ENCODE measurements at places on chromosomes 7 and 10.

DNA sequence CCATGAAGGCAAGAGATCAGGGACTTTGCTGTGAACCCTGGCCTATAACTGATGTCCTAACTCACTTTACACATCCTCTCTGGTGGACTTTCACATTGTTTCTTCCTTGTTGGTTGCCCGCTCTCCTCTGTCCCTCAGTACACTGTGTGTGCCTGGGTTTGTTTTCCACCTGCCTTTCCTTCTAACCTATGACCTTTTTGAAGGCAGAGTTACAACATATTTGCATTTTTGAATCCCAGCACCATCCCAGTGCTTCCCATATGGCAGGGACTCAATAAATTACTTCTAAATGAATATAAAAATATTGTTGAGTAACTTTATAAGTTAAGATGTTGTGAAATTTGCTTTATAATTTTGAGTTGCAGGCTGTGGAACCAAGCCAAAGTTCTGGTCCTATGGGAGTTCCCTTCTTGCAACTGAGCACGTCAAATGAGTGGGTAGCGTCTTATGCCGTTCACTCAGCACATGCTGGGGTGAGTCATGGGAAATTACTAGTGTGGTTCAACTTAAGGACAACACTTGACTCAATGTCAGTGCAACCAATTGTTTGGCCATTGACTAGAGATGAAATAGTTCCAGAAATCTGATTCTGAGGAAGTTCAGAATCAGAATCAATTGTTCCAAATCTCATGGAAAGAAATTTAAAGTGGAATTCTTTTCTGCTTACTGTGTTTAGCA lies 250.9 kb downstream of the TWIST1 start:
- H3K27ac ChIP-seq, result no peak overlapping the region
- no peak overlapping the region for H3K4me3 ChIP-seq
- no peaks in the 10 kb centered on the region for H3K4me1 ChIP-seq
- DNase-seq, result peak; percentile 41

GRCh38 chr7:157547102-157547501 lies 210.3 kb downstream of the DNAJB6 start:
- no peak overlapping the region for H3K27ac ChIP-seq
- peak; percentile 39 for DNase-seq
- H3K27me3 ChIP-seq, result no peaks in the 10 kb centered on the region

DNA sequence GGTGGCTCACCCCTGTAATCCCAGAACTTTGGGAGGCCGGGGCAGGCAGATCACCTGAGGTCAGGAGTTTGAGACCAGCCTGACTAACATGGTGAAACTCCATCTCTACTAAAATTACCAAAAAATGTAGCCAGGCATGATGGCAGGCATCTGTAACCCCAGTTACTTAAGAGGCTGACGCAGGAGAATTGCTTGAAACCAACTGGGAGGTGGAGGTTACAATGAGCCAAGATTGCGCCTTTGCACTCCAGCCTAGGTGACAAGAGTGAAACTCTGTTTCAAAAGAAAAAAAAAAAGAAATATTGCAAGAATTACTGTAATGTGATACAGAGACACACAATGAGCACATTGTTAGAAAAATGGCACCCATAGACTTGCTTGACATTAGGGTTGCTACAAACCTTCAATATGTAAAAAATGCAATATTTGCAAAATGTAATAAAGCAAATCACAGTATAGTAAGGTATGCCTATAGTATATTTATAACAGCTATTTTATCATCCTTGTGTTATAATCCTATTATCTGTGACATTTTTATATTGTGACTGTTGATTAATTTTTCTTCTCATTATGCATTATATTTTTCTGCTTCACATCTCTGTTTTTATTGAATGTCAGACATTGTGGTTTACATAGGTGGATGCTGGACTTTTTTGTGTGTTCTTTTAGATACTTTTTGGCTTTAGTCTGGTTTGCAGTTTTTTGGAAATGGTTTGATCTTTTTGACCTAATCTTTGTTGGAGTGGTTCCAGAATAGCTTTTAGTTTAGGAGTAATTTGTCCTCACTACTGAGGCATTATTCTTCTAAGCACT lies 55.4 kb upstream of the HELLS start:
- H3K4me1 ChIP-seq, result no peaks in the 10 kb centered on the region
- DNase-seq, result no peak
- H3K27ac ChIP-seq, result no peak overlapping the region

DNA sequence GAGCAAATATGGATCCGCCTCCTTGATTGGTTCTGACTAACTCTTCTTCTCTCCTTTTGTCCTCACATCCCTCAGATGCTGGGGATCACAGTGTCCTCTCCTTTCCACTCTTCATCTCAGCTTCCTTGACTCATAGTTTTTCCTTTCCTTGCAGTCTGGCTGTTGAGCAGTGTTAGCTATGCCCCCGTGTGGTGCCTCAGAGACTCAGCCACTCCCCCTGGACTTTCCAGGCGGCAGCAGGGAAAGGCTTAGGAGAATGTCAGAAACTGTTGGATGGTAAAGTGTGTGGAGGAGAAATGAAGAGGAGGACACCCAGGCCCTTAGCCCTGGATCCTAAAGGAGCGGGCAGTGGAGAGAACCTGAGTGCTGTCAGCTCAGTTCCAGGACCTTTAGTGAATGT lies 267.5 kb downstream of the CELF2 start:
- no peak for DNase-seq
- H3K4me3 ChIP-seq, result no peak overlapping the region
- no peaks in the 10 kb centered on the region for H3K27me3 ChIP-seq
- no peak overlapping the region for H3K27ac ChIP-seq

GRCh38 chr10:3848775-3849635 lies 64.0 kb upstream of the KLF6 start:
- no peak overlapping the region for H3K27ac ChIP-seq
- no peak overlapping the region for H3K4me3 ChIP-seq
- H3K36me3 ChIP-seq, result no peaks in the 10 kb centered on the region
- no peaks in the 10 kb centered on the region for H3K27me3 ChIP-seq
